M059J (cell line): ENCODE measurements at places on chromosomes 16 and 17.

GRCh38 chr17:9237661-9238301, 216.5 kb downstream of the NTN1 start:
- DNase-seq, result peak; percentile 9

DNA sequence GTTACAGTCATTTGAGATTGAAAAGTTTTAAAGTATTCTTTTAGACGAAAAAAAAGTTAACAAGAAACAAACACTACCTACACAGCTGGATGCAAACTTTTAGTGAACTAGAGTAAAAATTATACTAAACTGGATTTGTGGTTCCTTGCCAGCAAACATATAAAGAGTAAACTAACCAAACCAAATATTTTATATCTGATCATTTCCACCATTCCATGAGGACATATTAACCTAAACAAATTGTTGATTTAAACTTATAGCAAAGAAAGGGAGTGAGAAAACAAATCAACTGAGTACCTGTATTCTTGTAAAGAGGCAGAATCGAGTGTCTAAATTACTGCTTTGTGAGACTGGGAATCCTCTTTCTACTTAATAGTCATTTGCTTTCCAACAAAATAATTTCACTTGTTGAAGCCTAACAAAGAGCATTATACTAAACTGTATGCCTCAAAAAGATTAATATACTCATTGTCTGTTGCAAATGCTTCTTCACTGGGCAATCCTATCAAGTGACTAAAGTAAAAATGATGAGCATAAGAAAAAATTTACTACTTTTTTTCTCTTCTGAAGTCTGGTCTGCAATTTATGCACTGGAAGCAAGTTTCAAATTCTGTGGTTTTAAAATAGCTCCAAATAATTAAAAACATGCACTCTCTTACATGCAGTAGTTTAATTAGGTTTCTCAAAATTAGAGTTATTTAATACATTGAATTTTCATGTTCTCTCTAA, 37.5 kb downstream of the AKAP10 start:
- peak; percentile 2 for DNase-seq

DNA sequence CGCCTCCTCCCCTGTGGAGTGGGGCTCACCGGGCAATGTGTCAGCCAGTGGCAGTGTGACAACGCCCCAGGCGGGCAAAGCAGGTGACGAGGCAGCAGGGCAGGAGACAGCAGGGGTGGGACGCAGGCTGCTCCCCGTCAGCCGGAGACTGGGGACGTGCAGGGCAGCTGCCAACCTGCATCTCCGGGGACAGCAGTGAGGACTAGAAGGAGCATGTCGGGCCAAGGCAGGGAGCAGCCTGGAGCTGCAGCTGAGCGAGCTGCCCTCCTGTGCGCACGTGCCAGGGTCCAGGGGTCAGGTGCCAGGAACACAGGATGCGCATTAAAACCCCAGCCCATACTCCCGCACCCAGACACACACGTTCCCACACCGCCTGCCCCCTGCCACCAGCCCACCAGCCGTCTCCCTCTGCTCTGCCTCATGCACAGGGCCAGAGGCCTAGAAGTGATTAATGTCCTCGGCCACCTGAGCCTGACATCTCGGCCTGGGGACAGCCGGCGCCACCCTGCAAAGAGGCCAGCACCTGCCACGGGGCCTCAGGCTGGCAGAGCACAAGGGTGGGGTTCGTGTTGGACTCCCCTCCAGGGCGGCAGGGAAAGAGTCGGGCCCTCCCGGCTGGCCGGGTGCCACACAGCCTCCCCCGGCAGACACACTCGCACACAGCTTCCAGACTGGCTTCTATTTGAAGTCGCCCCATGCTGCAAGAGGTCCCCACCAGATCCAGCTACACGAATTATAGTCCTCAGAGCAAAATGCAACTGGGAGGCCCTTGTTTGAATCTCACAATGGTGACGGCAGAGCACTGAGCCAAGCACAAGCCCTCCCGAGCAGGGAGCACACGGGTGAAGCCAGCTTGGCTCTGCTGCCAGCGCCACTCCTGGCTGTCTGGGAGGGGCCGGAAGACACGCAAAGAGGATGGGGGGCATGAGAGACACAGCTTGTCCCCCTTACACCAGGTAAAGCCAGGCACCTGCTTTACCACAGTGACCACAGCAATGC, 90.4 kb downstream of the RBFOX3 start:
- DNase-seq, result no peak

GRCh38 chr16:1923299-1924034, 5.3 kb upstream of the HS3ST6 start:
- DNase-seq, result peak; percentile 46

DNA sequence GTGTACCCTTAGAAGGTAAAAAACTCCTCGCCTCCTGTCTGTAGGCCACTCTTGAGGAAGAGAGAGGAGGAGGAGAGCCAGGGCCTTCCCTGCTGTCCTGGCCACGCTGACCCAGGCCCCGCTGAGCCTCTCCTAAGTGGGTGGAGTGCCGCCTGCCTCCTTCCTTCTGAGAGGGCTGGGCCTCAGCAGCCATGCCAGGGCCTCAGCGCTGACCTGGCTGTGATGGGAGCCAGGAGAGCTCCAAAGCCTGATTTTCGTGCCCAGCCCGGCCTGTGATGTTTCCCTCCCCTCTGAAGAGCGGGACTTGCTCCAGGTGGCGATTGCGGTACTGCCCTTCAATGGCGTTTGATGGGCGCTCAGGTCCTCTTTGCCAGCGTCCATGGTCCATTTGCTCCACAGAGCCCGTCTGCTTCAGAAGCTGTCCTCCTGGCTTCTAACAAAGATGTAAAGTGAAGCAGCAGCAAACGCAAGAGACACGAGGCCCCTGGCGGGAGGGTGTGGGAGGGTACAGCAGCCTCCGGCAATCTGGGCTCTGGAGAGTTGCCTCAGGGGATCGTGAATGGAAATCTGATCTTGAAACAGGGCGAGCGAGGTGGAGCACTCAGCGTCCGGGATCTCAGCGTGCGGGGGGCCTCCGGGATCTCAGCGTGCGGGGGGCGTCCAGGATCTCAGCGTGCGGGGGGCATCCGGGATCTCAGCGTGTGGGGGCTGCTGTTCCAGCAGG, 93.5 kb downstream of the NPIPB11 start:
- DNase-seq, result no peak

- DNase-seq, result no peak
Measured at GRCh38 chr16:53968896-53969295, 264.9 kb downstream of the FTO start.

- peak; percentile 69 for DNase-seq
Measured at GRCh38 chr17:77253611-77254051, 112.9 kb downstream of the SEC14L1 start.

GRCh38 chr16:9345046-9345445, 253.6 kb downstream of the HAPSTR1 start:
- DNase-seq, result no peak

- no peak for DNase-seq
Measured at GRCh38 chr17:7097940-7098339, 16.7 kb downstream of the ASGR2 start.

DNA sequence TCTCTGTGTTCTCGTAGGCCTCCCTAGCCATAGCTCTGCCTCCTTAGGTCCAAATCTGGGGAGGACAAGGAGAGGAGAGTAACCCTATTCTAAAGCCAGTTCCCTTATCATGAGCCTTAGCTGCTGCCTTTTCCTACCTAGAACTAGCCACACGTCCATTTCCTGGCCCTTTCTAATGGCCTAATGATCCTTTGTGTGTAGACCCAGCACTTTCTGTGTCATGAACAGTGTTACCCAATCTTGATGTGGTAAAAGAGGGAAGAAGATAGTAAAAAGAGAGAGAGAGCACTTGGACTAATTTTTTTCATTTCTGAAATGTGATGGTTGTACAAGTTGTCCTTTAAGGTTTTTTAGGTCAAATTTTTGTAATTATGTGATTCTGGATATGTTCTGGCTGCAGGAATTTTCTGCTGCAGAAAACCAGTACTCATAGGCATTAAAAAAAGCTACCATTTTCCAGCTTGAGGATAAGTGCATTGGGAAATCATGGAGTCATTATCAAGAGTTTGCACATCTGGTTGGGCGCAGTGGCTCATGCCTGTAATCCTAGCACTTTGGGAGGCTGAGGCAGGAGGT, 18.2 kb downstream of the CASC3 start:
- DNase-seq, result no peak

DNA sequence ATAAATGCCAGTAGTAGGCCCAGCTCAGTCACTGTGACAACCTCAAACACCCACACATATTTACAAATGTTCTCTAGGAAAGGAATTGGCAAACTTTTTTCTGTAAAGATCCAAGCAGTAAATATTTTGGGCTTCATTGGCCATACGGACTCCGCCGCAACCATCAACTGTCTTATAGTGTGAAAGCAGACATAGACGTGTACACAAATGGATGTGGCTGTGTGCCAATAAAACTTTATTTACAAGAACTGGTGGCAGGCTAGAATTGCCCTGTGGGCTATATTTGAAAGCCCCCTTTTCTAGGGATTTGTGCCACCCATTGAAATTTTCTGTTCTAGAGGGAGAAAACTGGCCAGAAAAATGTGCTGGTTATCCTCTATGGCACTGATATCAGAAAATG, 683.8 kb upstream of the EEF2KMT start:
- no peak for DNase-seq

- DNase-seq, result no peak
Measured at GRCh38 chr17:19023209-19023999, 18.8 kb upstream of the FAM83G start.

DNA sequence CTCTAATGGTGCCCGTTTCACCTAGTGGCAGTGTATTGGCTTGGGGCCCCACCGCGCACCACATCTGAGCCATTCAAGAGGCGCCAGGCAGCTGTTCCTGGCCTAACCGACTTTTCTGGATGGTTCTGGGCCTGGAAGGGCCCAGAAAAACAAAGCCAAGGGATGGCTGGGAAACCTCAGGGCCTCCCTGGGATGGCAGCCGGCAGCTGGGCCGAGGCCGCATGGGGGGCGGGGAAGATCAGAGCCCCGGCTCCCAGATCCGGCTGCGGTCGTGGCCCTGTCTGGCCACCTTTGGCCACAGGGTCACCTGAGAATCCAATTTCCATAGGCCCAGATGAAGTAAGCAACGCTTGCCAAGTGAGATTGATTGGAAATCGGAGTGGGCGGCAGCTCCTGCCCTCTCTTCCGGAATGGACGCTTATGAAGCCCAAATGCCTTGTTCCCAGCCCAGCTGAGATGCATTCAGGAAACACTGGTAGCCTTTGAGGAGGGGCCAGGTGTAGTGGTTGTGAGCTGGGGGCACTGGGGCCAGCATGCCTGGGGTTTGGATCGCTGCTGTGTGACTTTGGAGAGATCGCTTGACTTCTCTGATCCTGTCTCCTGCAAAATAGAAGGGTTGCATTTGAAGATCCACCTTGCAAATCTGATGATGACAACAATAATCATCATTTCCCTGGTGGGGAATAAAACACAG, 163.8 kb upstream of the GSE1 start:
- DNase-seq, result no peak

DNA sequence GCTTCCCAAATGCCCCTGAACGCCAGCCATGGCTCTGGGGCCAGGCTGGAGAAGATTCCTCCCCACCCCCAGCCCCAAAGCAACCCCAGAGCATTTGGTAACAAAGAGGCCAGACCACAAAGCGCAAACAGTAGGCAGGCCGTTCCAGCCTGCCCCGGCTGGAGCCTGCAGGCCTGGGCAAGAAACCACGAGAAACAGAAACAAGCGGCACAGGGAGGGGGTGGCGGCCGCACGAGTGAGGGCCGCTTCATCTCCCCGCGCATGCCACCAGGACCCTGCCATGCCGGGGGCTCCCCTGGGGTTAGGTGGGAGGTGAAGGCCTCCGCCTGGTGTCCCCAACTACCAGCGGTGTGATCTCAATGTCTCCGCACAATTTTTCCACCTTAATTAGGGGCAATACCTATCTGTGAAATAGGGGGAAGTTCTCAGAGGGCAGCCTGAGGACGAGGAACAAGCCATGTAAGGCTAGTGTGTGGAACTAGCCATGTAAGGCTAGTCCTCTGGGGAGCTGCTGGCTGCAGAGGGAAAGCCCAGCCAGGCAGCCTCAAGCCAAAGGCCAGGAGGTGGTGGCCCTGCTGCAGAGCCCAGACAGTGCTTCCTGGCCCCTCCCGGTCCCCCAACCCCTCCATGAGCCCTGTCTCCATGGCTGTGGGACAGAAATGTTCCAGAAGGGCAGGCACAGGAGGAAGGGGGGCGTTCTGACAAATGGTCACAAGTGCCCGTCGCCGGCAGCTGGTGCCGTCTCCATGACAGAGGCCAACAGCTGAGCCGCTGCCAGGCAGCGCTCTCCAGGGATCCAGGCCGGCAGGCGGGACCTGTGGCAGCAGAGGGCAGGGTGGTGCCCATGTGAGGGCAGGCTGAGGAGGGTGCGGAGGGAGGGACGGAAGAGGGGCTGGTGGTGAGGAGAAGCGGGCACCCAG, 14.5 kb upstream of the MTSS2 start:
- DNase-seq, result peak; percentile 55

DNA sequence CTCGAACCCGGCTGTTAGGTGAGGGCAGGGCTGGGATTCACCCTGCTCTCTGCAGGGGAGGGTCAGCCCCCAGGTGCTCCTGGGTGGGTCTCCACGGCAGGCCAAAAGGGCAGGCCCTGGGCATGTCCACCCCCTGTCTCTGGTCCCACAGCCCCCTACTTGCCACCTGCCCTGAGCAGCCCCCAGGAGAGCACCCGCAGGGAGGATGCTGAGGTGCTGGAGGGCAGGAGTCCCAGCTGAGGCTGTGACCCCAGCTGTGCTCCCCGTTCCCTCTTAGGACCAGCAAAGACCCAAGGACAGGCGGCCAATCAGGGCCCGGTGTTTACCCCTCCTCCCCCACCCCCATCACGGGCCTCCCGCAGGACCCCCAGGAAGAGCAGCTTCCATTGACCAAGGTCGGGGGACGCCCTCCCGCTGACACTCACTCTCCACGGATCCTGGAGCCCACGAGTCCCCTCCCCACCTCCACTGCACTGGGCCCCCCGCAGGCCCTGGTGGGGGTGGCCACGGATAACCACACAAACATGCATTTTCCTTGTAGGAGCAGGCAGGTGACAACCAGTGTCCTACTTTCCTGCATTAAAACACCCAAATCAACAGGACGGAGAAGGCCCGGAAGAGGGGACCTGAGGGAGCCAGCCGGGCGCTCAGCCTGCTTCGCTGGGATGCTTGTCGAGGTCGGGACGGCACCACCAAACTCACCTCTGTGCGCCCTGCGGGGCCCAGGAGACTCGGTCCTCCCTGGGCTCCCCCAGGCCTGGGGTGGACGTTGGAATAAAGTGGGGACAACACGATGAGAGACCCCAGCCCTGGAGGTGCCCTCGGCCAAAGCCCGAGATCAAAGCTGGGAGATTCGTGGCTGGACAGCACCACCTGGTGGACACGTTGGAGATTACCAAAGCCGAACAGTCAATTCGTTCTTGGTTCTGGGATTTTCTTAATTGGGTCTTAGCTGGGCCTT, 22.5 kb upstream of the ENPP7 start:
- no peak for DNase-seq

GRCh38 chr17:34443619-34444469, 80.8 kb upstream of the CCL1 start:
- DNase-seq, result peak; percentile 2

GRCh38 chr16:49637933-49638672, 217.8 kb downstream of the ZNF423 start:
- no peak for DNase-seq

- DNase-seq, result peak; percentile 44
Measured at GRCh38 chr16:87447323-87447722, 45.5 kb downstream of the ZCCHC14 start.

- DNase-seq, result no peak
Measured at GRCh38 chr17:3738562-3739295, 15.0 kb downstream of the HASPIN start.
